Cortex of kidney (tissue), 1 donor: ENCODE measurements at places on chromosomes 16 and 17.

- no peak for DNase-seq
Measured at GRCh38 chr17:74856112-74856511, 3.6 kb downstream of the GRIN2C start.

DNA sequence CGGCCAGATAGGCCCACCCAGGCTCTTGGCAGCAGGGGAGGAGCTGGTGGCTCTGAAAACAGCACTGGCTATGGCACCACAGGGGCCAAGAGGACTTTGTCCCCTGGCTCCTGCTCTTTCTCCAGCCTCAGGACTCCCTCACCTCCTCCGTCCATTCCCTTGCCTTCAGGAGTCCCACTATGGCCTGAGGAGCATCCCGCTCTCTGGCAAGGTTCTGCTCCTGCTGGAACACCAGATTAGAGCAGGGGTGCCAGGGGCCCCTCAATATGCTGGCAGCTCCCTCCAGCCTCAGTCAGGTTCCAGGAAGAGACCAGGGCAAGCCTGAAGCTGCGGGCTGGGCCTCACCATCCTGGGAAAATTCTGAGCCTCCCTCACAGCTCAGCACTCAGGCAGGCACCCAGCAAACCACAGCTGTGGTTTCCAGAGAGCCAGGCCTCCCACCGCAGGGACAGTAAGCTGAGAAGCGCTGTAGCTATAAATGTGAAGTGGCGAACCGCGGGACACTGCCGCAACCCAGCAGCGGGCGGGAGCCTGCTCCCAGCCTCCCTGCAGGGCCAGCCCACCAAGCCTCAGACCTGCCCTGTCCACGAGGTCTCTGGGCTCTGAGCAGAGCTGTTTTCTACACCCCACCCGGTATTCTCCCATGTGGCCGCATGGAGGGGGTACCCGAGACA is 25.7 kb downstream of the C17orf100 start:
- no peak for DNase-seq

DNA sequence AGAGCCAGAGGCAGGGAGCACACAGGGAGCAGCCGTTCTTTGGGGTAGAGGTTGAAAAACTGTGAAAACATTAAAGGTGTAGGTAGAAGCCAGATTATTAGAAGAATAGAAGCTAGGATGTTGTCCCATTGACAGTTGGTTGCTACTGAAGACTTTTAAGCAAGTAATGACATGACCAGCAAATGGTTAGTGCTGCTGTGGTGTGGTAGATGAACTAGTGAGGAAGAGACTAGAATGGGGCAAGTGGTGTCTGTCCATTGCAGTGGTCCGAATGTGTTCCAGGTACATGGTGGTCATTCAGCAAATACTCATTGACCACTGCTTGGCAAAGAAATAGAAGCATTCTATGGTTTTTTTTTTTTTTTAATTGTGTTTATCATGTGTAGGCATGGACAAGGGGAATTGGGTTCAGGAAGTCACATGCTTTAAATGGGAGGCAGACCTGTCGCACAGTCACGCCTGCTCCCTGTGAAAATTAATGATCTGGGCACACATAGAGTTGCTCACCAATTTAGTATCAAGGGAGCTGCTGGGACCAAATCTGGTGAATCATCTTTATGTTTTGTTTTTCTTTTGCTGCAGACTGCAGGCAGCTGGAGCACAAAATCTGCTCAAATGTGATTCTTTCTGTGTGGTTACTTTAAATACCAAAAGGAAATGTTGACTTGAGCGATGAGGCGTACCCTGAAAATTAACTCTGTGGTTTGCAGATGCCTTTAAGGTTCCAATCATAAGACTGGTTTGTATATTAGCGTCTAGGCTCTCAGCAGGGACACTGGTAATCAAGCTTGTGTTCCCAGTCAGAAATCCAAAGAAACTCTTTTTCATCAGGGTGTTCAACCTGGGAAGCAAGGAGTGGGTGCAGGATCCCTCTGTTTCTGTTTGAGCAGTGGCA is 30.7 kb downstream of the YPEL2 start:
- DNase-seq, result no peak

DNA sequence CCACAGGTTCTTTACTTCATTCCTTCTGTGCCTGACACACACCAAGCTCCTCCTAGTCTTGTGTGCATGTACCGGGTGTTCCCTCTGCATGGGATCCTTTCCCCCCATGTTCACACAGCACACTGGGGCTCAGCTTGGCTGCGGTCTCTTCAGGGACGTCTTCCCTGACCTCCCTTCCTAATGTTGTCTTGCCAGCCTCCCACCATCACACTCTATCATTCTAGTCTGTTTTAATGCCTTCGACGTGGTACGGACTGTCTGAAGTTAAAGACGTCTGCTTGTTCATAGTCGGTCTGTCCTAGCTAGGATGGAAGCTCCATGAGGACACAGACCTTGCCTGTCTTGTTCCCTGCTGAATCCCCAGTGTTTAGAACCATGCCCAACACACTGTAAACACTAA is 60.1 kb downstream of the USP31 start:
- no peak for DNase-seq

DNA sequence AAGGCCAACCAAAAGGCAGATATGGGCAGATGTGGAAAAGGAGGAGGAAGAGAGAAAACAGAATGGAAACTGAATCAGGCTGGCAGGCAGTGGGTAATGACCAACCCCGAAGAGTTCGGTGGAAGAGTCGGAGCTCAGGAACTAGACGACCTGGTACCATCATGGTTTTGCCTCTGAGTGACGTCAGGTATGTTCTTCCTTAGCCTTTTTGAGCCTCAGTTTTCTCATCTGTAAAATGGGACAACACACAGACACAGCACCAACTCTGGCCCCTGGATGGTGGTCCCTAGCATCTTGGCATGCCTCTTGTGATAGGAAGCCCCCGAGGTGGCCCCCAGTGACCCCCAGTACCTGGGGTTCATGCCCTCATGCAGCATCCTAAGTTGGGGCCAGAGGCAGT is 37.2 kb upstream of the C16orf82 start:
- DNase-seq, result no peak

DNA sequence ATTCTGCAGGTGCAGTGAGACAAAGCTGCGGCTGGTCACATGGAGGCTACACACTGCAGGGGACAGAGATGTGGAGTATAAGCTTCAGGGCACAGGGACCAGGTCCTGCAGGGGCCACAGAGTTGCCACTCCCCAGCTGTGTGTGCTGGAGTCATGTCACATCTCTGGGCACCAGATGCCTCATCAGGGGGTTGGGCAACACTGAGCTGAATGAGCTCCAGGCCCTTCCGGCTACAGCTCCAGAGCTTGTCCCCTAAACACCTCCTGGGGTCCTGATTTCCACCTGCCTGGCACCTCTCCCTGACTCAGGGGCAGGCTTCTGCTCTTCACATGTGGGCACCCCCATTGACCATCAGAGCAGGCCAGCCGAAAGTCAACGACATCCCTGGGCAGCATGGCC is 32.5 kb downstream of the SPHK1 start:
- DNase-seq, result no peak

DNA sequence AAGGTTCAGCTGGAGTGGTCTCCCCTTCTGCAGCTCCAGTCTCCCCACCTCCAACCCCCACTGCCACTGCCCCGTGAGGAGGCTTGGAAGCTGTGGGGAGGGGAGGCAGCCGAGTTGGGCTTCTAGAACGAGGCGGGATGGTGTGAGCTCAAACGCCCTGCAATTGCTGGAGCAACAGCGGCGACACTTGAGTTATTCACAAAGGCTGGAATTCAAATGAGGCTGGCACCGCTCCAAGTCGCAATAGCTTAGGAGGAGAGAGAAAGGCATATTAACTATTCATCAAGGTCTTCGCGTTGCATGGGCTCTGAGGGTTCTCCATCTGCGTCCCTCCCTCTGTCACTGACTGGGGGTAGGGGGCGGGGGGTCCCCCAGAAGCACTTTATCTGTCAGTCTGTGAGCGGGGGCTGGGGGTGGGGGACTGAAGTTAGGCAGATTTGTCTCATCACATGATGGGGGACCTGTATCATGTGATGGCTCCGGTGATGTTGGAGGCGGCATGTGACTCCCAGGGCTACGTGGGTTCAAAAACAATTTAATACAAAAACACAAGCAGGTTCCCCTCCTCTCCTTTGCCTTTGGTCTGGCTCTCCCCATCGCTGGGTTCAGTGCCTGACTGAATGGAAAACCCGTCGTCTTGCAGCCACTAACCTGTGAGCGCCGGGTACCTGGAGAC is 70.5 kb downstream of the RBBP6 start:
- DNase-seq, result no peak
